ENCODE measurements at places on chromosomes 12 and 14.

GRCh38 chr14:96502621-96503305, 581 bp downstream of the PAPOLA start:
- no peaks in the 10 kb centered on the region for H3K36me3 ChIP-seq
- H3K4me1 ChIP-seq, result 0 out of 2 replicates have a peak, but pooled peaks cover 4% of the 10 kb centered on the region
- DNase-seq, result peak; percentile 62
- H3K27me3 ChIP-seq, result no peaks in the 10 kb centered on the region

GRCh38 chr14:31336646-31337045, 83.7 kb downstream of the HEATR5A start:
- H3K27me3 ChIP-seq, result no peaks in the 10 kb centered on the region
- DNase-seq, result no peak
- no peaks in the 10 kb centered on the region for H3K4me1 ChIP-seq

- no peaks in the 10 kb centered on the region for H3K36me3 ChIP-seq
- no peaks in the 10 kb centered on the region for H3K27me3 ChIP-seq
- no peak for DNase-seq
- no peak overlapping the region for H3K4me3 ChIP-seq
- H3K27ac ChIP-seq, result no peak overlapping the region
Measured at GRCh38 chr12:89838833-89839232, 130.2 kb upstream of the ATP2B1 start.

GRCh38 chr14:64126548-64126947, 167.6 kb downstream of the ESR2 start:
- no peaks in the 10 kb centered on the region for H3K27me3 ChIP-seq
- no peak for DNase-seq
- H3K27ac ChIP-seq, result no peak overlapping the region

DNA sequence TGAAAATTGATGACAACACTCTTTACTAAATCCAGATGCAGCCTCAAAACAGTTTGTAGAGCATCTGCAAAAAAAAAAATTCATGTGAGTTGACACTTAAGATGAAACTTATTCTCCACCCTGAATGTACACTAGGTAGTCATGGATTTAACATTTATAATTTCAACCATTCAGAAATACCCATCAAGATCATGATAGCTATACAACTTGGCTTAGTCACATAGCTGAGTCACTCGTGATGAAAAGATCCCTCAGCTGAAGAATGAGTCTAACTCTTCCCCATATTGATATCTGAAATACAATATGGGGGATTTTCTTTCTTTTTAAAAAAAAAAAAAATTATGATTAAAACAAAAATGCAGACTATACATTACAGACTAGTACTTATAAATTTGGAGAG, 104.8 kb upstream of the PLEKHG7 start:
- no peak overlapping the region for H3K4me3 ChIP-seq
- no peak for DNase-seq
- H3K27ac ChIP-seq, result no peak overlapping the region

- peaks cover 37% of the 10 kb centered on the region for H3K36me3 ChIP-seq
- H3K4me1 ChIP-seq, result no peaks in the 10 kb centered on the region
- H3K27ac ChIP-seq, result no peak overlapping the region
- no peak for DNase-seq
Measured at GRCh38 chr12:30748147-30748546, 6.6 kb downstream of the CAPRIN2 start.

GRCh38 chr12:94235848-94236247, 87.5 kb downstream of the PLXNC1 start:
- no peaks in the 10 kb centered on the region for H3K27me3 ChIP-seq
- H3K27ac ChIP-seq, result no peak overlapping the region
- no peaks in the 10 kb centered on the region for H3K36me3 ChIP-seq
- no peaks in the 10 kb centered on the region for H3K4me1 ChIP-seq

DNA sequence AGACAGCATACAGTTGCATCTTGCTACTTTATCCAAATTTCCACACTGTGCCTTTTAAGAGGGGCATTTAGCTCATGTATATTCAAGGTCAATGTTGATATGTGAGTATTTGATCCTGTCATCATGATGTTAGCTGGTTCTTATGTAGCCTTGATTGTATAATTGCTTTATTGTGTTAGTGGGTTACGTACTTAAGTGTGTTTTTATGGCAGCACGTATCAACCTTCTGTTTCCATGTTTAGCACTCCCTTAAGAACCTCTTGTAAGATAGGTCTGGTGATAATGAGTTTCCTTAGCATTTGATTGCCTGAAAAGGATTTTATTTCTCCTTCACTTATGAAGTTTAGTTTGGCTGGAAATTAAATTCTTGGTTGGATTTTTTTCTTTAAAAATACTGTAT, 445.2 kb downstream of the NAV3 start:
- no peak overlapping the region for H3K27ac ChIP-seq
- no peaks in the 10 kb centered on the region for H3K4me1 ChIP-seq
- no peaks in the 10 kb centered on the region for H3K36me3 ChIP-seq
- no peak for DNase-seq

- H3K36me3 ChIP-seq, result no peaks in the 10 kb centered on the region
- no peak overlapping the region for H3K27ac ChIP-seq
- no peak overlapping the region for H3K4me3 ChIP-seq
Measured at GRCh38 chr12:9227950-9228349, 19.8 kb upstream of the PZP start.

DNA sequence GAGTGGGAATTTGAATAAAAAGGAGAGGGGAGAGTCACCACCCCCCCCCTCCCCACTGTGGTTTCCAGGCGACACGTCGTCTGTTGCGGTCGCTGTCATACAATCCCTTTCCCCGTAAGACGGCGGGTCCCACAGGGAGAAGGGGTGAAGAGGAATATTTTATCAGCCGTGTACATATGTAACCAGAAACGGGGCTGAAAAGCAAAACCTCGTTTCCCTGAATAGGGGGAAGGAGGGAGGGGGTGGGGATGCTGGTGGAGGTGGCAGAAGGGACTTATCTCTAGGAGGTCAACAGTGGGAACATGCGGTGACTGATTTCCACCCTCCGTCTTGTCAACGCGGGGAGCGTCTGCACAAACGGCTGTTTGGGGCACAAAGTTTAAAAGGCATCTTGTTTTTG, 171.4 kb downstream of the RBM19 start:
- H3K27ac ChIP-seq, result no peak overlapping the region
- H3K36me3 ChIP-seq, result no peaks in the 10 kb centered on the region
- no peak overlapping the region for H3K4me3 ChIP-seq
- no peaks in the 10 kb centered on the region for H3K27me3 ChIP-seq

DNA sequence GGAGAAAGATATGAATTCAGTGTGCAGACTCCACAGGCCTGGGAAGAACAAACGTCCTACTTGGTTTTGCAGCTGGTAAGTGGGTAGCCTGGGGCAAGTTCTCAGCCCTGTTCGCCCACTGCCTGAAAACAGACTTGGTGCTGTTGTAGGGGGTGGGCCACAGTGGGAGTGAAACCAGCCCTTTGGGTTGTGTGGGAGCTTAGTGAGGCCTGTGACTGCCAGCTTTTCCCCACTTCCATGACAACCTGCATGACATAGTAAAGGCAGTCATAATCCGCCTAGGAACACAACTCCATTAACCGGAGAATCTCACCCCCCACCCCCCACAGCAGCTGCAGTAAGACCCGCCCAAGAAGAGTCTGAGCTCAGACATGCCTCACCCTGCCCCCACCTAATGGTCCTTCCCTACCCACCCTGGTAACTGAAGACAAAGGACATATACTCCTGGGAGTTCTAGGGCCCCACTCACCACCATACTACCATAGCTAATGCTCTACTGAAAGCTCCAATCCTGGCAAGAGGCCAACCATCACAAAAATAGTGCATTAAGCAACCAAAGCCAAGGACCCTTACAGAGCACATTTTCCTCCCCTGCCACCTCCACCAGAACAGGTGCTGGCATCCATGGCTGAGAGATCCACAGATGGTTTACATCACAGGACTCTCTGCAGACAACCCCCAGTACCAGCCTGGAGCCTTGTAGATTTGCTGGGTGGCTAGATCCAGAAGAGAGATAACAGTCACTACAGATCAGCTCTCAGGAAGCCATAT, 39.8 kb upstream of the LMNTD1 start:
- peak; percentile 94 for DNase-seq
- H3K27me3 ChIP-seq, result no peaks in the 10 kb centered on the region
- H3K36me3 ChIP-seq, result no peaks in the 10 kb centered on the region
- peak overlapping the region; percentile 75 for H3K27ac ChIP-seq
- no peak overlapping the region for H3K4me3 ChIP-seq

- no peak for DNase-seq
- H3K27me3 ChIP-seq, result no peaks in the 10 kb centered on the region
- no peaks in the 10 kb centered on the region for H3K36me3 ChIP-seq
- H3K4me3 ChIP-seq, result no peak overlapping the region
Measured at GRCh38 chr12:15800278-15800677, 11.1 kb upstream of the EPS8 start.

DNA sequence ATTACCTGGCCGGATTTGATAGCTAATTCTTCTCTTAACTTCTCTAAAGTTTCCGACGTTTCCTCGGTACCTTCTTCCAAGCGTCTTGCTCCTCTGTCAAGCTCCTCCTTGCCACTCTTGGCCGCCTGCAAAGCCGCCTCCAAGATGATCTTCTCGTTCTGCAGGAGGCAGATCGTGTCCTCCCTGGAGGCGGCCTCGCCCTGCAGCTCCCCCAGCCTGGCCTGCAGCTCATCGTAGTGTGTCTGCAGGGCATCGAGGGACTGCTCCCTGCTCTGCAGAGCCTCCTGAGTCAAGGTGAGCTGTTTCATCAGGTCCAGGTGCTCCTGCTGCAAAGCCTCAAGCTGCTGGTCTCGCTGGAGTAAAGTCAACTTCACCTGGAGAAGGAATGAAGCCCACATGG, 32.8 kb downstream of the GOLGA3 start:
- H3K27ac ChIP-seq, result no peak overlapping the region
- H3K36me3 ChIP-seq, result peaks cover 67% of the 10 kb centered on the region
- no peaks in the 10 kb centered on the region for H3K4me1 ChIP-seq

- no peak overlapping the region for H3K4me3 ChIP-seq
- H3K27me3 ChIP-seq, result no peaks in the 10 kb centered on the region
- DNase-seq, result peak; percentile 69
- H3K4me1 ChIP-seq, result no peaks in the 10 kb centered on the region
- H3K27ac ChIP-seq, result no peak overlapping the region
- H3K36me3 ChIP-seq, result peaks cover 59% of the 10 kb centered on the region
Measured at GRCh38 chr12:89648211-89648930, 60.3 kb downstream of the ATP2B1 start.

- DNase-seq, result no peak
- no peak overlapping the region for H3K27ac ChIP-seq
- H3K4me1 ChIP-seq, result no peaks in the 10 kb centered on the region
- H3K27me3 ChIP-seq, result no peaks in the 10 kb centered on the region
- H3K36me3 ChIP-seq, result no peaks in the 10 kb centered on the region
Measured at GRCh38 chr12:97643924-97644323, 181.3 kb downstream of the RMST start.
